ENCODE measurements at places on chromosomes 7 and 10. TPM values are rescaled to one million over a fixed set of nuclear protein-coding genes. Genes with fewer than 3 reads are reported as not detected.

DNA sequence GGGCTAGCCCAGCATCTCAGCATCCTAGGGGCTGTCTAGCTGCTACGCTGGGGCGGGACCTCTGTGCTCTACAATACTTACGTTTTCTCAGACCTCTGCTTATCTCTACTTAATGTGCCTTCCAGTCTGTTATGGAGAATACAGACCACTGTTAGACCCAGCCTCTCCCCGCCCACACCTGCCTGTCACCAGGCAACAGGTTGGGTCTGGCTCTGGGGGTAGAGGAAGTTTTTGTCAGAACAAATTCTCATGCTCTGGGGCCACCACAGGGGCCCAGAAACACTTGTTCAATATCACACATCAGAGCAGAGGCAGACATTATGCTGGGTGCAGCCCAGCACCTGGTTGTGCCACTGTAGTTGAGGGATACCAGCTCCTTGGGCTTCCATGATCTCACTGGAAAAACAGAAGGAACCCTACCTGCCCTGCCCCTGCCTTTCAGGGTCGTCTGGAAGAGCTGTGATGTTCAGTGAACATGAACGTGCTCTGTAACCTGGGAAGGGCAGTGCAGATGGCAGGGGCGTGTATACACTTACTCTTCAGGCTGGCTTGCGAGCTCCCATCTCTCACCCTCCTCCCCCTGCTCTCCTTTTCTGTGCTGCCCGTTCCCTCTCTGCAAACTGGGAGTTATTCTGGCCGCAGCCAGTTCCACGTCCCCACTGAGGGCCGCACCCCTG, 135.2 kb upstream of the PODXL start:
- no peak overlapping the region for H3K4me3 ChIP-seq
- no peaks in the 10 kb centered on the region for H3K27me3 ChIP-seq
- H3K36me3 ChIP-seq: no peaks in the 10 kb centered on the region
- no peak overlapping the region for H3K27ac ChIP-seq
- H3K4me1 ChIP-seq: no peaks in the 10 kb centered on the region

DNA sequence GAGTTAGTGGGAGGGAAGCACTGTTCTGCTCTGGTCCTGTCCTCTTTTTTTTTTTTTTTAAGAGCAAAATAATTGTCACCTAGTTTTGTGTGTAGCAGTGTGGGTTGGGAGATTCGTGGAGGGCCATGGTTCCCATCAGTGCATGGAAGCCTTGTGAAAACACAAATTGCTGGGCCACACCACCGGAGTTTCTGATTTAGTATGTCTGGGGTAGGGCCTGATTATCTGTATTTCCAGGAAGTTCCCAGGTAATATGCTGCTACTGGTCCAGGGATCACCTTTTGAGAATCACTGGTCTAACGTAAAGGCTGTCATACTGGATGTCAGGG, 191.3 kb downstream of the GATA3 start:
- no peaks in the 10 kb centered on the region for H3K27me3 ChIP-seq
- H3K27ac ChIP-seq: no peak overlapping the region
- no peak overlapping the region for H3K4me3 ChIP-seq
- no peaks in the 10 kb centered on the region for H3K4me1 ChIP-seq
- no peaks in the 10 kb centered on the region for H3K36me3 ChIP-seq
- no peak for DNase-seq

GRCh38 chr7:132179080-132179430, 397.2 kb downstream of the PLXNA4 start:
- H3K4me3 ChIP-seq: no peak overlapping the region
- no peaks in the 10 kb centered on the region for H3K4me1 ChIP-seq
- no peak for DNase-seq
- no peak overlapping the region for H3K27ac ChIP-seq
- H3K36me3 ChIP-seq: no peaks in the 10 kb centered on the region

- no peak overlapping the region for H3K4me3 ChIP-seq
- DNase-seq: no peak
- no peak overlapping the region for H3K27ac ChIP-seq
- H3K36me3 ChIP-seq: no peaks in the 10 kb centered on the region
Measured at GRCh38 chr10:73529089-73529832, 33.4 kb upstream of the PPP3CB start.

- DNase-seq: no peak
- no peak overlapping the region for H3K27ac ChIP-seq
- no peaks in the 10 kb centered on the region for H3K4me1 ChIP-seq
- H3K36me3 ChIP-seq: no peaks in the 10 kb centered on the region
Measured at GRCh38 chr10:52756295-52756694, 16.3 kb downstream of the MBL2 start.

DNA sequence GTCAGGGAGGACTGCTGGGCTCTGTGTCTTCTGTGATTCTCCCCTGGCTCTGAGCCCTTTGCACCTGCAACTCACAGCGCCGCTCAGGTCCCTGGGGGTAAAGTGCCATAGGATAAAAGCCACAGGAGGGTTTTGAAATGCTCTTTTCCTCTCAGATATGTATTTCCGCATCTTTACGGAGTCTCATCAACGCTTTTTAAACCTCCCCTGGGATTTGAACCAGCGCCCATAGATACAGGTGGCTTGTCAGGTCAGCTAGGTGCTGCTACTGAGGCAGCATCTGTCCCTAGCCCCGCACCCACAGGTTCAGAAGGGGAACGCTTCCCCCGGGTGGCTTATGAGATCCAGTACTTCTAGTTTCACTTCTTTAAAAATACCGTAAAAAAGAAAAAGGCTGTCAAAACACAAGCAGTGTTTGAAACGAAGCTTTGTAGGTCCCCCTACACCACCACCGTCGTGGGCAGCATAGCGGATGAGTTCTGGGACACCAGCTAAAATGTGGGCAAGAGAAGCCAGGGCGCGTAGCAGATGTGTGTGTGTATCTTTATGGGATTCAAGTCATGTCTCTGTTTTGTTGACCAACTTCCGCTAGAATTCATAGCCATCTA, 173.5 kb downstream of the CUX1 start:
- H3K27ac ChIP-seq: no peak overlapping the region
- no peak for DNase-seq
- H3K4me1 ChIP-seq: no peaks in the 10 kb centered on the region
- H3K27me3 ChIP-seq: no peaks in the 10 kb centered on the region
- no peaks in the 10 kb centered on the region for H3K36me3 ChIP-seq

- no peak overlapping the region for H3K4me3 ChIP-seq
- no peak for DNase-seq
- H3K36me3 ChIP-seq: no peaks in the 10 kb centered on the region
- no peaks in the 10 kb centered on the region for H3K27me3 ChIP-seq
Measured at GRCh38 chr10:78716043-78716660, 352.6 kb upstream of the ZMIZ1 start.

DNA sequence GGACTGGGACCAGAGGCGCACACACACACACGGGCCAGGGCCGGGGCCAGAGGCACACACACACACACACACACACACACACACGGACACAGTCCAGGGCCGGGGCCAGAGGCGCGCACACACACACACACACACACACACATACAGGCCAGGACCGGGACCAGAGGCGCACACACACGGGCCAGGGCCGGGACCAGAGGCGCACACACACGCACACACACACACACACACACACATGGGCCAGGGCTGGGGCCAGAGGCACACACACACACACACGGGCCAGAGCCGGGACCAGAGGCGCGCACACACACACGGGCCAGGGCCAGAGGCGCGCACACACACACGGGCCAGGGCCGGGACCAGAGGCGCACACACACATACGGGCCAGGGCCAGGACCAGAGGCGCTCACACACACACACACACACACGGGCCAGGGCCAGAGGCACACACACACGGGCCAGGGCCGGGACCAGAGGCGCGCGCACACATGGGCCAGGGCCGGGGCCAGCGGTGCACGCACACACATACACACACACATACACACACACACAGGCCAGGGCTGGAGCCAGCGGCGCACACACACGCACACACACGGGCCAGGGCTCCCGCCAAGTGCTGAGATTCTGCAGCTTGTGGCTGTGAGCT, 268.8 kb downstream of the ELFN1 start:
- H3K27me3 ChIP-seq: no peaks in the 10 kb centered on the region
- no peak overlapping the region for H3K4me3 ChIP-seq
- no peak for DNase-seq

DNA sequence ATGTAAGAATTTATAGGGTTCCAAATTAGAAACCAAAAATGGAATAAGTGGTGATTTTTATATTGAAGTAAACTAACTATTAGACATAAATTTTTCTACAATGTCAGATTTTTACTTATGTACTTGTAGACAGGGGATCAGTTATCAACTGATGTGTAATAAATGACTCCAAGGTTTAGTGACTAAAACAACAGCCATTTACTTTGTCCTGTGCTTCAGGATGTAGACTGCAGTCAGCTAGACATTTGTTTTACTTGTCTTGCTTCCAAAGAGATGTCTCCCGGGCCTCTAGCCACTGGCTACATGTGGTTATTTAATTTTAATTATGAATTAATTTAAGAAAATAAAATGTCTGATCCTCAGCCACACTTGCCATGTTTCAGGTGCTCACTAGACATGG, 249.7 kb upstream of the IGFBP3 start:
- no peak overlapping the region for H3K27ac ChIP-seq
- H3K4me3 ChIP-seq: no peak overlapping the region
- no peaks in the 10 kb centered on the region for H3K4me1 ChIP-seq
- no peaks in the 10 kb centered on the region for H3K36me3 ChIP-seq

GRCh38 chr7:68166525-68166924, 1169.9 kb downstream of the TYW1 start:
- no peak for DNase-seq
- no peaks in the 10 kb centered on the region for H3K4me1 ChIP-seq
- H3K4me3 ChIP-seq: no peak overlapping the region
- no peaks in the 10 kb centered on the region for H3K36me3 ChIP-seq
- H3K27ac ChIP-seq: no peak overlapping the region

- no peak overlapping the region for H3K27ac ChIP-seq
- no peaks in the 10 kb centered on the region for H3K36me3 ChIP-seq
- DNase-seq: no peak
- H3K4me3 ChIP-seq: no peak overlapping the region
- no peaks in the 10 kb centered on the region for H3K4me1 ChIP-seq
Measured at GRCh38 chr7:98233219-98234070, 18.6 kb downstream of the TECPR1 start.

- peaks cover 24% of the 10 kb centered on the region for H3K4me1 ChIP-seq
- no peak overlapping the region for H3K4me3 ChIP-seq
- no peak for DNase-seq
Measured at GRCh38 chr10:72322030-72322279, 32.8 kb downstream of the DNAJB12 start.

PRKRIP1 gene
- 17.3 TPM for total RNA-seq

TMEM229A gene
- total RNA-seq: not detected

FOXI2 gene
- not detected for total RNA-seq

C7orf33 gene
- total RNA-seq: not detected

GALNT17 gene
- total RNA-seq: 9.9 TPM

CXCL12 gene
- total RNA-seq: 66.4 TPM

UROS gene
- 35.1 TPM for total RNA-seq

EVX1 gene
- total RNA-seq: not detected

CAV1 gene
- 154 TPM for total RNA-seq

HDAC9 gene
- total RNA-seq: 7.2 TPM

GJD4 gene
- not detected for total RNA-seq

Data from breast epithelium (tissue), 4 donors.